Right renal cortex interstitium (tissue), 3 donors: ENCODE measurements at places on chromosomes 6 and 20. TPM values are rescaled to one million over a fixed set of nuclear protein-coding genes. Genes with fewer than 3 reads are reported as not detected.

The RIN2 gene
- 38.2 TPM for polyA plus RNA-seq

The CLDN20 gene
- 0.75 TPM for polyA plus RNA-seq

The AVP gene
- not detected for polyA plus RNA-seq

The C6orf132 gene
- 3.6 TPM for polyA plus RNA-seq

The SIRPB2 gene
- 0.49 TPM for polyA plus RNA-seq

The GCNT2 gene
- polyA plus RNA-seq = 17.3 TPM

The ZC3H12D gene
- polyA plus RNA-seq = 0.34 TPM

The CLPSL1 gene
- polyA plus RNA-seq = 1.8 TPM

The FOXP4 gene
- polyA plus RNA-seq = 27.0 TPM

The C6orf58 gene
- 2.1 TPM for polyA plus RNA-seq

The PRKN gene
- polyA plus RNA-seq = 9.2 TPM

The EPPIN gene
- polyA plus RNA-seq = 0.32 TPM

The AP5S1 gene
- 8.4 TPM for polyA plus RNA-seq

The TMEM14B gene
- polyA plus RNA-seq = 103 TPM

The ECT2L gene
- polyA plus RNA-seq = 0.14 TPM

The ARFGEF2 gene
- polyA plus RNA-seq = 28.3 TPM

The MC3R gene
- not detected for polyA plus RNA-seq

The SPATS1 gene
- not detected for polyA plus RNA-seq

The OXT gene
- polyA plus RNA-seq = 0.47 TPM

The GPR63 gene
- polyA plus RNA-seq = 2.8 TPM

The RHAG gene
- polyA plus RNA-seq = 1.6 TPM

The CRISP3 gene
- polyA plus RNA-seq = 0.10 TPM

The CST1 gene
- polyA plus RNA-seq = not detected

The TSHZ2 gene
- 10.5 TPM for polyA plus RNA-seq

The SRMS gene
- 0.08 TPM for polyA plus RNA-seq

The LINC00237 gene
- polyA plus RNA-seq = not detected

The SLC26A8 gene
- polyA plus RNA-seq = 0.27 TPM

The ZSCAN26 gene
- 32.8 TPM for polyA plus RNA-seq

The SLC23A2 gene
- 20.5 TPM for polyA plus RNA-seq
